ENCODE measurements at places on chromosomes 2 and 18.

DNA sequence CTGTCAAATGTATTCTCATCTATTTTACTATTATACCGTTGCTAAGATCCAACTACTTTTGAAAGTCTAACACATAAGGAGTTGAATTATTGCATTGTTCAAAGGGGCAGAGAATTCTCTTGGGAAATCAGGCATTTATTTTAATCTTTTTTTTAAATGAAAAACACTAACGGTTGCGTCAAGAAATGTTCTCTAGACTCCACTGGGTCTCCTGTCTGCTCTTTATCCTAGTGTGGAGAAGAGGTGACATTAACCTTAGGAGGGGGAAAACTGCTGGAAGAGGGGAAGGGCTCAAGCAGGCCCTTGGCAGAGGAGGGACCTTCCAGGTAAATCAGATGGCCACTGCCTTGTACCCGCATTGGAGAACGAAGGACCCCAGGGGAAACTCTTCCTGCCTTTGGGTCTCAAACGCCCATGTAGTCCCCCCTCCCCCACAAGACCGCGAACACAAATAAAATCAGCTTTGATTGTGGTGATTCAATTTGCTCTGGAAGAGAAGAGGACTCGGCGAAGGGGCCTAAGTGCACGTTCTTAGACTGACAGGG lies 1.1 kb upstream of the APCDD1 start:
- DNase-seq, result no peak

- no peak for DNase-seq
Measured at GRCh38 chr18:11454040-11454439, 155.4 kb upstream of the SLC35G4 start.

DNA sequence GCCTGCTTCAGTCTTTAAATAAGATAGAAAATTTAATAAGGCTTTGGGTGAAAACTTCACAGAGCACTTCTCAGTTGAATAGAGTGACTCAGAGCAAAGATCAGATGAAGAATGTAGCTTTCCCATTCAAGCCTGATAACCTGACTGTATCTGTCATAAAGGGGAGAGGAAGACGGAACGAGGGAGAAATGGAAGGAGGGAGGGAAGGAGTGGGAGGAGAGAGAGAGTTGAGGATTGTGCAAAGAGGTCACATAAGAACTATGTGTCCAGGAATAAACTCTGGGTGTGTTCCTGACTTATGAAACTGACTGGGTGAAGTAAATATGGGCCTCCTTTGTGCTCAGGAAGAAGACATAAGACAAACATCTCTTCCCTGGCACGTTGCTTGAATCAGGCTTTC lies 385.5 kb downstream of the LPIN1 start:
- no peak for DNase-seq

DNA sequence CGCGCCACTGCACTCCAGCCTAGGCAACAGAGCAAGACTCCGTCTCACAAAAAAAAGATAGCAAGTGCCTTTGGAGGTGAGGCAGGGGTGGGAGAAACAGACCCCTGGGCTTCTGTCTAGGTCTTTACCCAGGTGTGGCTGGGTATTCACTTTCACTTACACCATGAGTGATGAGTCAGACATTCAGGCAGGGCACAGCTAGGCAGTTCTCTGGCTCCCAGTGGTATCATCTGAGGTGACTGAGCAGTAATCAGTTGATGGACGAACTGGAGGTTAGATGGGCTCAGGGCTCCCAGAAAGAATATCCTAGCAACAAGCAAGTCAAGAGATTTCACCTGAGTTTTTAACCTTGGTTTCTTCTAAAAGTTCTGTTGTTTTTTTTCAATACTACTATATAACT lies 107.0 kb upstream of the RAB6C start:
- DNase-seq, result no peak

GRCh38 chr2:16271231-16271896 lies 331.0 kb downstream of the MYCN start:
- DNase-seq, result no peak

GRCh38 chr2:232137356-232138147 lies 176.0 kb downstream of the DIS3L2 start:
- no peak for DNase-seq

GRCh38 chr2:75787532-75788132 lies 76.9 kb upstream of the GCFC2 start:
- no peak for DNase-seq

DNA sequence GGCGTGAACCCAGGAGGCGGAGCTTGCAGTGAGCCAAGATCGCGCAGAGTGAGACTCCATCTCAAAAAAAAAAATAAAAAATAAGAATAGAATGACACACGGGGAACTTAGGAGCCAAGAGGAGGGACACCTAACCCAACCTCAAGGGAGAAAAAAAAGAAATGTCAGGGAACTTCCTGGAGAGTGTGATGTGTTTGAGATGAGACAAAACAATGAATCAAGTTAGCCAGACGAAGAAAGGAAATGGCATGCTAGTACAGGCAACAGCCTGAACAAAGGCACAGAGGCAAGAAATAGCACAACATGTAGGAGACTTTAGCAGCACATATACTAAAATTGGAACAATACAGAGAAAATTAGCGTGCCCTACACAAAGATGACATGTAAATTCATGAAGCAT lies 36.7 kb upstream of the PAPOLG start:
- no peak for DNase-seq

- DNase-seq, result no peak
Measured at GRCh38 chr2:225725726-225726125, 326.2 kb downstream of the NYAP2 start.

DNA sequence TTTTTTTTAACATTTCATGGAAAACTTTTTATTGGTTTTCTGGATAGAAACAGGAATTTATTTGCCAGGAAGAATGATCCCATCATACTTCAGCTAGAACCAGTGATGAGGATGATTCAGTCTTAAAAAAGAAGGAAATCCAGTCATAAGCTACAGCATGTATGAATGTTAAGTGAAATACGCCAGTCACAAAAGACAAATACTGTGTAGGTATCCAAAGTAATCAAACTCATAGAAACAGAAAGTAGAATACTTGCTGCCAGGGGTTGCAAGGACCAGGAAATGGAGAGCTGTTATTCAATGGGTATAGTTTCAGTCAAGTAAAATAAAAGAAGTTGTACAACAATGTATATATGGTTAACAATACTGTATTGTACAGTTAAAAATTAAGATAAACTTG lies 21.3 kb downstream of the PSME4 start:
- no peak for DNase-seq

GRCh38 chr18:77069931-77070330 lies 62.7 kb downstream of the MBP start:
- peak; percentile 58 for DNase-seq

DNA sequence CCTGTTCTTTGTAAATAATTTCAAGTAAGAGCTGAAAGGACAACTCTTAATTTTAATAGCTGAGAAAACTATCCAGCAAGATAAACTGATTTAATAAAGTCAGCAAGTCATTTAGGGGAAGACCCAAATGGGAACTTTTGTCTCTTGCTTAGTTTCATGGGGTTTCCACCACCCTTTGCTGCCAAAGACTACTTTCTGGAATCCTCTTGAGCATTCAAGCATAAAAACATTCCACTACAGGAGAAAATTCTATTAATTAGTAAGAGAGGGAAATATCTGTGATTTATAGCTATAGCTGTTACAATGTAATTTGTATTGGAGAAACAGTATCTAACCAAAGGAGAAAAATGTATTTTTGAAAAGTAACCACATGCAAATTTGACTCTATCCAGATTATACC lies 20.6 kb downstream of the EFEMP1 start:
- no peak for DNase-seq

DNA sequence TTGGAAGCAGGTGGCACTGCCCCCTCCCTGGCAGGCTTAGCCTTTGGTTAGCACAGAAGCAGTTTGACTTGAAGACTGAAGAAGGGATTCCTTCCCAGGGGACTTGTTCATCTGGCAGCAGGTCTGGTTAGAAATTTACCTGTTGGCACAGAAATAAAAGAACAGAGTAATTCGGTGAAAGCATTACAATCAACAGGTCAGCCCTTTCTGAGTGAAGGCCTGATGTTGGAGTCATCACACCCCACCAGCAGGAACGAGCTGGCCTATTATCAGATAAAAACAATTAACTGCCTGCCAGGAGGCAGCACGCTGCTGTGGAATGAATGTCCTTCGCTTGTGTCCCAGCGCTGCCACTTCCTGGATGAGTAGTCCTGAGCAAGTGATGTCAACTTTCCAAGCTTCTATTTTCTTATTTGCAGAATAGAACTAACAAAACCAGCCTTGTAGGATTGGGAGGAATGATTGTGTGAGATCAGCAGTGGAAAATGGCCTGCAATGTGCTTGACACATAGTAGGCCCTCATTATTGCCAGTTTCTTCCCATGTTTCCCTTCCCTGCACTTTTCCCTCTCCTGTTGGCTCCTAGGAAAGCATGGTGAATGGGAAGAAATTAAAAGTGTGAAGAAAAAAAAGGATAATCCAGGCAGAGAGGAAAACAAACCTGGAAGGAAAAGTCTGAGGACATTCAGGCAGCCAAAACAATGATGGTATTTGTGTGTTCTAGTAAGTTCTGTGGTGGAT lies 29.0 kb downstream of the LGALSL start:
- no peak for DNase-seq

DNA sequence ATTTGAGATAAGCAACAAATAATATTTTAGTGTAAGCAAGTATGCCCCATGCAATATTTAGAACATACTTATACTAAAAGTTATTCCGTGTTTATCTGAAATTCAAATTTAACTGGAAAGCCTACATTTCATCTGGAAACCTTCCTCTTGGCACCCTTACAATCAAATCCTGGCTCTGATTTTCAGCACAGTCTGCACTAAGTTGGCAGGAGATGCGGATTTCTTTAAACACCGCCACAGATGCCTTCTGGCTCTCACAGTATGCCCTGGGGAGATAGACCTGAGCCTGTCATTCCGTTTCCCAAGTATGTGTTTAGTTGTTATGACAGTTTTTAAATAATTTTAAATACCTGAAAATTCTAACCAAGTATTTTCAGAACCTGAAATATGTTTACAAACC lies 7.3 kb upstream of the MLPH start:
- DNase-seq, result no peak

GRCh38 chr2:64274399-64275173 lies 130.4 kb upstream of the PELI1 start:
- no peak for DNase-seq

- DNase-seq, result no peak
Measured at GRCh38 chr2:172623249-172623965, 67.5 kb downstream of the PDK1 start.

- DNase-seq, result no peak
Measured at GRCh38 chr2:170196963-170197362, 19.0 kb downstream of the MYO3B start.

DNA sequence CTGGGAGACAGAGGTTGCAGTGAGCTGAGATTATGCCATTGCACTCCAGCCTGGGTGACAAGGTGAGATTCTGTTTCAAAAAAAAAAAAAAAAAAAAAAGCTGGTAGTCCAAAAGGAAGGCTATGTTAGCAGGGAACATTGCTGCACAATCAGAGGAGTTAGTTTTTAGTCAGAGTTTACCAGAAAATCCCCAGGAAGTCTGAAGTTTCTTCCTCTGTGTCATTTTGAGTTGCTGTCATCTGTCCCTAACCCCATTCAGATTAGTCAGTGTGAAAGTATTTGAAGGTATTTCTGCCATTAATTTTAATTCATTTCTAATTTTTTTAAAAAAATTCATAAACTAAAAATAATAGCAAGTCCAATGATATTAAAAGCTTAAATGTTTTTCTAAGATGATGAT lies 33.5 kb upstream of the CERS6 start:
- no peak for DNase-seq

- DNase-seq, result no peak
Measured at GRCh38 chr2:29753671-29754444, 167.5 kb downstream of the ALK start.

GRCh38 chr2:204109681-204110080 lies 173.1 kb downstream of the ICOS start:
- DNase-seq, result peak; percentile 7

GRCh38 chr2:167298017-167298416 lies 409.7 kb downstream of the XIRP2 start:
- DNase-seq, result no peak

DNA sequence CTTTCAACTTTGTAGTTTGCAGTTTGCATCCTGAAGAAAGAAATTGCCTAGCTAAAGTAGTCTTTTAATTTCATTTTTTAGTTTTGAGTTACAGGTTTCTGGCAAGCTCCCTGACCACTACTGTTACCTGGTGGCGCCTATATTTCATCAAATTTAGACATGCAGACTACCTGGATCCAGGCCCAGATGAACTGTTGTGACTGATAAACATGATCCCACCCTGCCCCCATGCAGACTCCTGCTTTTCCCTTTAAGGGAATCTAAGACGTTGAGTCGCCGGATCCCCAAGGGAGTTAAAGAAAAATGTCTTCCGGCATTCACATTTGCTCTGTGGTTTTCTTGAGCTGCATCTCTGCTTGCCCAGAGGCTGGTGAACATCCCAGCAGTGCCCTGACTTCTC lies 22.2 kb downstream of the METAP1D start:
- DNase-seq, result no peak

GRCh38 chr2:226818930-226819329 lies 16.9 kb upstream of the RHBDD1 start:
- no peak for DNase-seq

GRCh38 chr2:75276093-75277029 lies 77.0 kb upstream of the TACR1 start:
- no peak for DNase-seq

DNA sequence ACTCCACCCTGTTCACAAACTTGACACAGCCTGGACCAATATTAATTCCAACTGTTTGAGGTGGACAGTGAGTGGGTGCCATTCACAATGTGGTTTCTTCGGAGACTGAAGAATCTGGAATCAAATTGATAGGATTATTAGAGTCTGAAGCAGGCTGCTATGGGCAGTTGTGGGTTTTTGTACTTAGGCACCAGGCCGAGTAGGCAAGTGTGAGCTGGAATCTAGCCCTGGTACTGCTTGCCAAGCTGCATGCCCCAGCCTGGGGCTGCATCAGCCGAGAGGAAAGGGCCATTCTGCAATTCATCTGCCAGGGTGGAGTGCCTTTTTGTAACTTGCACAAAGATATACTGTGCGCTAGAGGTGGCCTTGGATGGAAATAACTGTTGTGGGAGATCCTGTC lies 654.7 kb upstream of the FANCL start:
- DNase-seq, result no peak

DNA sequence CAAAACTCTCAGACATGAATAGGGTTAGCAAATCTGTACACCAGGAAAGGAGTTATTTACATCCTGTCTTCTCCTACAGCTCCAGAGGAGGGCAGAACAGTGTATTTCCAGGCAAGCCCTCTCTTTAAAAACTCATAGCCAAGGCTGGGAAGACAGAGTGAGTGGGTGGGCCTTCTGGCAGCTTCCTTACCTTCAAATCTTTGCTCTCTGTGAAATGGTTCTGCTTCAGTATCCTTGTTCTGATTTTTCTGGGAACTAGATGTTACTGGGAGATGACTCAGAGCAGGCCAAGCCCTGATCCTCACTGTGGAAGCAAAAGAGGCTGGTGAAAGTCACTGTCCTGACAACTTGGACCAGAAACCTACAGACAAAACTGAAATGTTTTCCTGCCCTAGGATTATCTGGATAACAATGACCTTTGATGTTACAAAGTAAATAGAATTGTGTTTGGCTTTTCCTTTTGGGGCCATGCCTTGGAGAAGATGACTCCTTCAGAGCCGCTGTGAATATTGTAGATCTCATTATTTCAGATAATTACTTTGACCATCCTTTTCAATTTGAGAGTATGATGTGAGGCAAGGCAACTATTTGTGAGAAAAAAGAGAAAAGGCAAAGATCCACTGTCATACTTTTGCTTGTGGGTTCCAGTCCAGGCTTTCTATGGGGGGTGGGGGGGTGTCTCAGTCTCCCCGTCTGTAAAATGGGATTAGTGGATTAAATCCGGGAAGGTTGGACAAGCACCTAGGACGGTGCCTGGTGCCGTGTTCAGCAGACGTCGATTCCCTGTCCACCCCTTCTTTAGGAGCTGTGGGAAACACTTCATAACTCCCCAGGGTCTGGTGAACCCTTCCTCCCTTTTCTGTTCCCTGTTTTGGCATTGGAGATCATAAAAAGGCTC lies 644 bp upstream of the QPCT start:
- no peak for DNase-seq

Data from CD4-positive, alpha-beta T cell treated with Interleukin-17A for 4 hours (primary cell).